ENCODE measurements at places on chromosomes 13 and 19.

DNA sequence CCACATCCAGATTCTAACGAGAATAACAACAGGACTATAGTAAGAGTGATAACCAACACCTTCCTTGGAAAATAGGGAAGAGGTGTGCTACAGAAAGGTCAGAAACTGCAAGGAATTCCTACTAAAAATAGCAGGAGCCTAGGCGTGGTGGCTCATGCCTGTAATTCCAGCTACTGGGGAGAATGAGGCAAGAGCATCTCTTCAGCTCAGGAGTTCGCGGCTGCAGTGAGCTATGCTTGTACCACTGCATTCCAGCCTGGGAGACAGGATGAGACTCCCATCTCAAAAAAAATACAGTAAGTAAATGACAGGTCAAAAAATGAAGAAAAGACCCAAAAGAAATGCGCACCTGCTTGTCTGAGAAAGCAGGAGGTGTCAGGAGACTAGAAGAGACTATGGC, 101.5 kb upstream of the TSHZ3 start:
- no peak for DNase-seq

DNA sequence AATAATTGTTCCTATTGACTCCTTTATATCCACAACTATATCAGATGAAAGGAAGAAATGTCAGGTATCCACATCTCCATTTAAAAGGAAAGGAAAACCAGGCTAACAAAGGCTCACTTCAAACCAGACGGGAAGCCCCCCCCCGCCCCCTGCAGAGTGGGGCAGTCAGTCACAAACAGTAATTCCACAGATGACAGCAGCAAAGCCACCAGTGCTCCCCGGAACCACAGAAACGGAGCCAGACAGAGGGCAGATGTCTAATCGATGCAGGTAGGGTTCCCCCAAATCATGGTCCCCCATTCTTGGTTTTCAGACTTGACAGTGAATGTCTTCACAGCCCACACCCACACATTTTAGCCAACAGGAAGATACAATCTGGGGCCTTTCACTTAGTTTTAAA, 100.8 kb downstream of the STK24 start:
- peak; percentile 58 for DNase-seq

- DNase-seq, result no peak
These were observed 60.6 kb downstream of the CDADC1 start for GRCh38 chr13:49308097-49308875.

DNA sequence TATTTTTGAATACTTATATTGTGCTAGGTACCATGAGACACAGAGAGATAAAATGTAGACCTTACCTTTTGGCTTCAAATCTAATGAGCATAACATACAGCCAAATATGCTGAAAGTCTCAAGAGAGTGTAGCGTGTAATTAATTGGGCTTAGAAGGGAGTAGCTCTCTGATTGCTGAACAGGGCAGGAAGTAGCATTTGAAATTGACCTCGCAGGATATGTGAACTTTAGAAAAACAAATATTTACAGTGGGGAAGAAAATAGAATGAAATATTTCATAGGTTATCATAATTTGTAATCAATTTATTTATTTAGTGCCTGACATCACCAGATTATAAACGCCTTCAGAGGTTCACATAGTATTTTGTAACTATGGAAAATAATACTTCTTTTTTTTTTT, 327.1 kb downstream of the RFC3 start:
- DNase-seq, result no peak

- DNase-seq, result no peak
These were observed 5.5 kb downstream of the MAG start for GRCh38 chr19:35297515-35297848.

DNA sequence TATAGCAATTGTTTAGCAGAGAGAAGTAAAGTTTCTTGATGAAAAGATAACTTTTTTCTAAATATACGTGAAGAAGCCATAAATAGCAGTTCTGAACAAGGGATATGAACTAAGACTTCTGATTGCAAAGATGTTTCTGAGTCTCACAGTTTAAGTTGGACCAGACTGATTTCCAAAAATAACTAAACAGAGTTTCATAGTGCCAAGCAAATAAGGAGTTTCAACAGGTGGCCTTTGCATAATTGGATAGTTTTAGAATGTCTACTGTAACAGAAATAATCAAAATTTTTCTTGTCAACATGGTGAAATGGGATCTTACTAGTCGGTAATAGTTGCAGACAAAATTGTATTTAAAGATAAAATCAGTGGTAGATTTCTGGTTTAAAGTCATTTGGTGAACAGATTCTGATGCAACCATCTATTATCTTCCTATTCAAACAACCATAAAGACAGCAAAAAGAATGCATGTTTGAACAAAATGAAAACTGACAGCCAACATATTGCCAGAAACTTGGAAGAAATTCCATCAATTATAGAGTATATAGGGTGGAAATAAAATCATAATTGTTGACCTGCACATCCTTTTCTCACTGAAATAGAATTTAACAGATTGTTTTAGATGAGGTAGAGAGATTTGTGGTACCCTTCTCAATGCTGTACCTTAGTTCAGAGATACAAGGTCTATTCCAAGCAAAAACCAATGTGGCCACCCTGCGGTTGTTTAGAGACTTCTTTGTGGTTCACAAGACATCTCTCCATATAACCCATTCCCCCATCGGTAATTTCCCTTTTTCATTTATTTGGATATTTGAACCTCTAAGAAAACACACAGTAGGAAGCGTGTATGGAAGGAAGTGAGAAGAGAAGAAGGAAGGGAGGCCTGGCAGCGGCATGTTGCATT, 275.3 kb downstream of the COG6 start:
- no peak for DNase-seq

- DNase-seq, result no peak
These were observed 779.6 kb downstream of the DACH1 start for GRCh38 chr13:71087432-71087831.

DNA sequence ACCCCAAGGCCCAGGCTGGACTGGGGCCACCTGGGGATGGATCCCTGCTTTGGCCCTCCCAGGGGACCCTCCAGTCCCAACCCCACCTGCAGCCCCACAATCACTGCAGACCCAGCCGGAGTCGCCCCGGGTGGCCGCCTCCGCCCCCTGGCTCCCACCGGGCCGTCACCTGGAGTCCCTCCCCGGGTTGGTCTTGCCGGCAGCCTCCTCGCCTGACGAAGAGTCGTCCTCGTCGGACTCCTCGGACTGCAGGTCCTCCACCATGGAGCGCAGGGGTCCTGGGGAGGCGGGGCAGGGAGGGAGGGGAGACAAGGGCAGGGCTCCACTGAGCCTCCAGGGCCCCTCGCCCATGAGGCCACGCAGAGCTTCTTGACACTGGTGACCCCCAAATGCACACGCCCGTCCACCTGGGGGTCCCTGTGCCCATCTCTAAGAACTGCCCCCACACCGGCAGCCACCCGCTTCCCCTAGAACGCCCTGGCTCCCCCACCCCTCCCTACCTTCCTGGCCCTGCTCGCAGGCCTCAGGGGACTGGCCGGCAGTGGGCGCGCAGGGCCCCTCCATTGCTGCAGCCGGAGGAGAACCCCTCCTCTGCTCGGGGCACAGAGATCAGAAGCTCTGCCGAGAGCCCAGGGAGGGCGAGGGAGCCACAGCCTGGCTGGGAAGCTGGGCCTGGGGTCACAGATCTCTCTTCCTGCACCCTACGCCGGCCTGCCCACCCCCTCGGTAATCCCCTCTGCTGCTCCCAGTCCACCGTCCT, 63.4 kb downstream of the MLLT1 start:
- DNase-seq, result no peak

DNA sequence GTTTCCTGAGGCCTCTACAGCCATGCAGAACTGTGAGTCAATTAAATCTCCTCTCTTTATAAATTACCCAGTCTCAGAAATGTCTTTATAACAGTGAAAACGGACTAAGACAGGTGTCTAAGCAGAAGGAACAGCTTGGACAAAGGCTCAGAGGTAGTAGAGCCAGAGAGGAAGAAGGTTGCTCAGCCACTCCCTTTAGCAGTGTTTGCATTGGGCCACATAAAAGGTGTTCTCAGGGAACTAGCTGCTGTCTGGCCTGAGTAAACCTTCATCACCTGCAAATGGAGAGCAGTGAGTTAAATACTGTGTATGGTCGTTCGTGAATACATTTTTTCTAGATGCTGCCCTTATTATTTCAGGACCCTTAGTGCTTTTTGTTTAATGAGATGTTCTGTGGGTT, 383.4 kb downstream of the EFNB2 start:
- no peak for DNase-seq

GRCh38 chr13:68056816-68057710, 826.9 kb upstream of the PCDH9 start:
- no peak for DNase-seq

DNA sequence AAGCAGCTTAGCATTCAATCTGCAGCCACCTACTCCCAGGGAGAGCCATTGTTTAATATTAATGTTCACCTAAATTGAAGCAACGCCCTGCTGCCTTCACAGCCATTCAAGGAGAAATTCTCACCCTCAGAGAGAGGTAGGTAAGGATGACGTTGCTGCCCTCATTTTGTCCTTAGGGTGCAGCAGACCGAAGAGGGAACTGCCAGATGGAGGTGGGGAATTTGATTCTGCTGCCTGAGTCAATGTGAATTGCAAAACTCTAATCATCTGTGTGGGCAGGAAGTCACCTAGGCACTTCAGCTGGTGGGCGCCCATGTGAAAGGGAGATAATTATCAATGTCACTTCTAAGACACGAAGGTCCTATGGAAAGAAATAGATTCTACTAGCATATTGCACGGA, 503.4 kb downstream of the TBC1D4 start:
- DNase-seq, result no peak

DNA sequence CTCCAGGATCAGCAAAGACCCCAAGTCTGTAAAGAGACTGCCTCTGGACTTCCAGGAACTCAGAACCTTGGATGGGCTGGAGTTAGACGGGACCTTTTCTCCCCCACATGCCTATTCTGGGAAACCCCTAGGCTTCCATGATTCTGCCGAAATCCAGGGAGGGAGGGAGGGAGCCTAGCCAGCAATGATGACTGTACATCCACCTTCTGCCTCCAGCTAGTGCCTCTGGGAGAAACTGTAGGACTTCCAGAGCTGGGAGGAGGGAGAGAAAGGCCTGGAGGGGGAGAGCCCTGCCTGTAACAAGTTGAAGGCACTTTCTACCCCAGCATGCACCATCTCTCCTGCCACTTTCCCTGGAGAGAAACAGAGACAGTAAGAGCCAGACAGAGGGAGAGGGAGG, 6.0 kb upstream of the HAS1 start:
- no peak for DNase-seq

DNA sequence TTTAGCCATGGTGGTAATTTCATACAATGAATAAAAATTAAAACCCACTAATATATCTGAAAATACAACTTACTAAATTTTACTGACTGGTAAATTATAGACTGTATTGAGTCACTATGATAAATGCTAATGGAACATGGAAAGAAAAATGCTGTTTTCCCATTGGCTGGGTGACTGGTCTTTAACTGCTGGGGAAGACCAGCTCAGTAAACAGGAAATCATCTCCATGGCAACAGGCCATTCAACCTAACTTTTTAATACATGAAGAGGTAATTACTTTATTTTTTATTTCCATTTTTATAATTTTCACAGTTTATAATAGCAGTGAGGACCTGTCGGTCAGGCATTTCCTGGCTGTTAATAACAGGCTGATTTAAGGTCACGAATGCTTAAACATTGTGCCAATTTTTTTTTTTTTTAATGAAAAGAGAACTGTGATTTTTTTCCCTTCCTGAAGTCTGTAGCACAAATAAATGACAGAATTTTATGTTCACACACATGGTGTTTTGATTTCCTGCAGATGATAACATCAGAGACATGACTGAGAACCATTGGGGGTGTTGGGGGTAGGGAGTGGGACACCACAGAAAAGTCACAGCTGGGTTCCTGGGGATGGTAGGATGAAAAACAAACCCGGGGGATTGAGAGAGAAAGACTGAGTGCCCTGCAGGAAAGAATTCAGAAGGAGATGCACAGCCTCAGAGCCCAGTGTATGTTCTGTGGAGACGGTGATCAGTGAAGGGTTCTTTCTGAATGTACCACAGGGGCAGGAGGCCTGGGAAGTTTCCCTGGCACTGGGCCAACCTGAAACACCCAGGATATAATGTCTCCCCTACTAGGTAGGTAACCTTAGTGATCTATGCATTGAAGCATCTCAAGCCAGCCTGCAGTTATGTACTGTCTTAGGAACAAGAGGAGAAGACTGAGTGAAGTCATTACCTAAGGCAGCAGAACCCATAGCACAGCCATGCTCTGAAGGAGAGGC, 297.1 kb downstream of the COG6 start:
- DNase-seq, result no peak

- no peak for DNase-seq
These were observed 201.7 kb downstream of the ABCC4 start for GRCh38 chr13:95099541-95099940.

GRCh38 chr19:6590827-6591319, at the start of gene CD70:
CD70 (minus strand) TSS chr19:6591150; CDS start chr19:6591002, 148 bp downstream.
- peak; percentile 23 for DNase-seq

Measured in activated gamma-delta T cell treated with Interleukin-2 at 50 U/mL for 16 hours (primary cell).